NCI-H2107 (cell line): ENCODE measurements at places on chromosomes 7 and 10.

GRCh38 chr10:132965411-132966057, 23.2 kb upstream of the CFAP46 start:
- no peak for DNase-seq

GRCh38 chr7:26560526-26561256, 269.0 kb downstream of the SNX10 start:
- DNase-seq, result no peak

DNA sequence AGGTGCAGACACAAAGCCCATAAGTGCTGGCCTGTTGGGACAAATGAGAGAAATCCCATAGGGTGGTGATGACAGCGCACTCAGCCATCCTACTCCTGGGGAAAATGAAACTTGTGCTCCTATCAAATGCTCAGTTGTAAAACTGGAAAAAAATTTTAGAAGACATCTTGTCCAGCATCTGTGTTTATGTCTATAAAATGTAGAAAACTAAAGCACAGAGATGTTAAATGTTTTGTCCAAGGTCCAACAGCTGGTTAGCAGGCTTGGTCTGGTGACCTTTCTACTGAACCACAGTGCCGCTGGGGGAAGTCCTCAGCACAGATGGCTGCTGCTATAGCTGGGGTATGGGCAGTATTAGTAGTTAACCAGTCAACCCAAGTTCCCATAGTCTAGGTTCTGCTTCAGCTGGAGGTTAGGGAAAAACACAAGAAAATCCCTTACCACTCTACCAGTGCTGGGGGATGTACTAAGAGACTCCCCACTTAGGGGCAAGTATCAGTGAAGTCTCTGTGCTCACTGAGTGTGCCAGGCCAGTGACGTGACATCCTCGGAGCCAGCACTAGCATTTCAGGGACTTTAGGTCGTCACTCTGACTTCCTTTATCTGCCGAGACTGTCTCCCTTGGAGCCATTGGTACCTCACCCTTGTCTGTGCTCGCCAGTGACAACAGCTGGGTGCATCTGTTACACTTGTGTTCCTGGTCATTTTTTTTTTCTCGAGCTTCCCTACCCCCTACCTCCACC, 1.9 kb downstream of the TSPAN33 start:
- no peak for DNase-seq

DNA sequence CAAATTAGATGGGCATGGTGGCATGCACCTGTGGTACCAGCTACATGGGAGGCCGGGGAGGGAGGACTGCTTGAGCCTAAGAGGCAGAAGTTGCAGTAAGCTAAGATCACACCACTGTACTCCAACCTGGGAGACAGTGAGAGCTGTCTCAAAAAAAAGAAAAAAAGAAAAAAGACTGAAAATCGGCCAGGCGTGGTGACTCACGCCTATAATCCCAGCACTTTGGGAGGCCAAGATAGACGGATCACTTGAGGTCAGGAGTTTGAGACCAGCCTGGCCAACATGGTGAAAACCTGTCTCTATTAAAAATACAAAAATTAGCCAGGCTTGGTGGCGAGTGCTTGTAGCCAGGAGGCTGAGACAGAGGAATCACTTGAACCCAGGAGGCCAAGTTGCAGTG, 11.9 kb downstream of the RNF216 start:
- DNase-seq, result no peak

GRCh38 chr7:95104739-95105138, 197.3 kb downstream of the PPP1R9A start:
- DNase-seq, result no peak
